ENCODE measurements at places on chromosomes 4 and X.
A peak's percentile ranks its signal among the peaks of the same experiment; 100 is the strongest.

DNA sequence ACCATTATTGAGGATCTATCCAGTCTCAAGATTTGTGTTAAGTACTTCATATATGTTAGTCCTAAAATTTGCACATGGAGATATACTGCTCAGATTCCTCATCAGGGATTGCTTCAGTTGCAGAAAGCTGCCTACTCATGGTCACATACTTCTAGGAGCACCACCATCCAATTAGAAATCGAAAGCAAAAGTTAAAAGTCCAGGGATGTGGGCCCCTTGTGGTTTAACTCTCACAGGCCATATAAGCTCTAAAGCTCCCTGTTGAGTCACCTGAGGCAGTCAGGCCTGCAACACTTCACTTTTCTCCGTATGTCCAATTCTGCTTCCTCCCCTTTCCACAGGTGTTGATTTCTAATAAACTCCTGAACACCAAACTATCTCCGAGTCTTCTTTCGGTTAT is 84.2 kb downstream of the CNOT6L start:
- DNase-seq = no peak

DNA sequence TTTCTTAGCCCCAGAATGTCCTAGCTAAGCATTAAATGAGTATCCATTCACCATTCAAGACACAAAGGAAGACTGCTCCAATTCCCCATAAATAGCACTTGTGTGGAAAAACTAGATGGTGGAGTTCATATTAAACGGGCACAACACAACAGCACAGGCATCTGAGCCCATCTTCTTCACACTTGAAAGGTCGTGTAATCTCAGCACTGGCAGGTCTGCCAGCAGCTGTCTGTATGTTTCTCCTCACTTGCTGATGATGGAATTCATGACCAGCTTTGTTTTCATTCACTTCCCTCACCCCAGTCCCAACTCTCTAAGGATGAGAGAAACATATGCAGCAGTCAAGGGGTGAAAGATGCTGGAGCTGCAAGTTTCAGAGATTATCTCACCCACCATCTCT is 148.7 kb downstream of the AFAP1 start:
- DNase-seq = no peak

DNA sequence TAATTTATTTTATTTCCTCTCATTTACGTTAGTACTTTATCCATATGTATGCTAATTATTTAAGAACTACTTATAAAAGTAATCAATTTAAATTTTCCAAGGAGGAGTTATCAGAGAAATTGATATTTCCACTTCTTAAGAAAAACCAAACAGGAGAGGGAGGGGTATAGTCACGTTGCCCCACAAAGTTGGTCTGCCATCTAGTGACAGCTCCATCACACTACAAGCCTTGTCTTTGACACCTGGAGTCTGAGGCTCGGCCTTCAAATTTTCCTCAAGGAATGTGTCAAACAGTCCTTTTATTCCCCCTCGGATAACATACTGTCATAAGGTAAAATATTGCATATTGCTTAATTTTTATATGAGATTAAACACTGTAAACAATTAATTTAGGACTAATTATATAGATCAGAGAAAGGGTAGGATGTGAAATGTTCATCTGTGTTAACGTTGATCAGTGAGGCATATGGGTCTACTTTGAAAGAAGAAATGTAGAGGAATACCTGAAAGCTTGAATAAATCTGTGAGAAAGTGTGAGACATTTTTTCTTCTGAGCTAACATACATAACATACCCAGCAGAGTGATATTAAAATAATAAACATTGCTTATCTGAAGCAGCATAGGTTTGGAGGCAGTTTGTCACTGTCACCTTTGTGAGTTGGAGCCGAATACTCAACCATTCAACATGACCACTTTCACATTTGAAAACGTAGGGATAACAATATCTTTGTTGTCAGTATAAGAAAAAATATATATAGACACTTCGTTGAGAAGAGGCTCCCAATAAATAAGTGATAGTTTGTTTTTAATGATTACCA is 114.4 kb downstream of the GLRA3 start:
- DNase-seq = no peak

- no peak for DNase-seq
Measured at GRCh38 chr4:140666889-140667614, 89.1 kb downstream of the TBC1D9 start.

DNA sequence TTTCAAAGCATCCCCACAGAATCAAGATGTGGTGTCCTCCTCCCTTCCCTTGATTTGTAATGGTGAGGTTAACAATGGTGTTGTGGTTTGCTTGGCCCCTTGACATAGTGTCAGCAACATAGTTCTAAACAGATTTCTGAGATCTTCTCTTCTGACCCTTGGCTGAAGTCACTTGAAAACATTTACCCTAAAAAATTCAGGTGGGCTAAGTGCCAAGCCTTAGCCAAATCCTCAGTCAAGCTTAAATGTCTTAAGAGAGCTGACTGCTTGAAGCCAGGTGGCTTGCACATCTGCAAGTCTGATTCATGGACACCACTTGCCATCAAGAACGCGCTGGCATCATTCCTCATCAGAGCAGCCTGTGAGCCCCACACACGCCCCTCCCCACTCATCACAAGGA is 173.2 kb downstream of the MGST2 start:
- DNase-seq = no peak

- DNase-seq = no peak
Measured at GRCh38 chr4:185192059-185192458, 11.7 kb downstream of the CFAP97 start.

GRCh38 chr4:33448948-33449347 is 2728.8 kb downstream of the PCDH7 start:
- DNase-seq = no peak

- DNase-seq = no peak
Measured at GRCh38 chrX:42087960-42088359, 164.6 kb upstream of the CASK start.

- DNase-seq = no peak
Measured at GRCh38 chr4:41963105-41963504, 18.5 kb upstream of the DCAF4L1 start.

DNA sequence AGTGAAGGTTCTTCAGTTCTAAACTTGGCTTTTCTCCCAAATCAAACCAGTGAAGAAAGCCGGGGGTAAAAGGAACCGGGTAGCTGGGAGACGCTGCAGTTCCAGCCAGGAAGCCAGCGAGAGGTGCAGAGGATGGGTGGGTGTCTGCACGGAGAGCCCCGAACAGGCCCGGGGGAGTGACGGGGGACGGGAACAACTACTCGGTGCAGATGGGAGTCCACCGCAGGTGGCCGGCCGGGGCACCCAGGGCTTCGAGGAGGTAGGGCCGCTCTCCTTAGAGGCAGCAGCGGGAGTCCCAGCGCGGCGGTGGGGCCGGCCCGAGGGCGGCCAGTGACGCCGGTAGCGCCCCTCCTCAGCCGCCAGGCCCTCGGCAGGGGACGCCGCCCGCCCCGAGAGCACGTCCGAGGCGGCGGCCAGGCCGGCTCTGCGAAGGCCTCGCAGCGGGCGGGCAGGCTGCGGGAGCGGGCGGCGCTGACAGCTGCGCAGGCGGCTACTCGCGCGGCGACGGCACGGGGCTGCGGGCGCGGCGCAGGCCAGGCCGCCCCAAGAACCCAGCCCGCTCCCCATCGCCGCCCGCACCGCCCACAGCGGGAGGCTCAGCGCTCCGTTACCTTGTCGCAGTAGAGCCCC is 449 bp downstream of the FBXL5 start:
- DNase-seq = peak; percentile 49

DNA sequence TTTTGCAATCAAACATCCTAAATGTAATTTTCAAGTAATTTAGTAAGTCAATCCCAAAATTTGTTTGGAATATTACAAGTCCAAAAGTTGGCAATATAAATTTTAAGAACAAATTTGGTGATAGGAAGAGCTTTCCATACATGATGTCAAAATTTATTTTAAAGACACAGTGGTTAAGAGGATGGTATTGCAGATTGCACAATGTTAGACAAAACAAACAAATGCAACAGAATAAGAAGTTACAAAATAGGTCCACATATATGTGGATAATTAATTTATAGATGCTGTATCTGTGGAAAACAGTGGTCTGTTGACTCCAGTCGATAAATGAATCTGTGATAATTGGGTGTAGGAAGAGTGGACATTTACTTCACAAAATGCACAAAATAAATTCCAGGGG is 358.5 kb downstream of the PCDH7 start:
- DNase-seq = no peak

DNA sequence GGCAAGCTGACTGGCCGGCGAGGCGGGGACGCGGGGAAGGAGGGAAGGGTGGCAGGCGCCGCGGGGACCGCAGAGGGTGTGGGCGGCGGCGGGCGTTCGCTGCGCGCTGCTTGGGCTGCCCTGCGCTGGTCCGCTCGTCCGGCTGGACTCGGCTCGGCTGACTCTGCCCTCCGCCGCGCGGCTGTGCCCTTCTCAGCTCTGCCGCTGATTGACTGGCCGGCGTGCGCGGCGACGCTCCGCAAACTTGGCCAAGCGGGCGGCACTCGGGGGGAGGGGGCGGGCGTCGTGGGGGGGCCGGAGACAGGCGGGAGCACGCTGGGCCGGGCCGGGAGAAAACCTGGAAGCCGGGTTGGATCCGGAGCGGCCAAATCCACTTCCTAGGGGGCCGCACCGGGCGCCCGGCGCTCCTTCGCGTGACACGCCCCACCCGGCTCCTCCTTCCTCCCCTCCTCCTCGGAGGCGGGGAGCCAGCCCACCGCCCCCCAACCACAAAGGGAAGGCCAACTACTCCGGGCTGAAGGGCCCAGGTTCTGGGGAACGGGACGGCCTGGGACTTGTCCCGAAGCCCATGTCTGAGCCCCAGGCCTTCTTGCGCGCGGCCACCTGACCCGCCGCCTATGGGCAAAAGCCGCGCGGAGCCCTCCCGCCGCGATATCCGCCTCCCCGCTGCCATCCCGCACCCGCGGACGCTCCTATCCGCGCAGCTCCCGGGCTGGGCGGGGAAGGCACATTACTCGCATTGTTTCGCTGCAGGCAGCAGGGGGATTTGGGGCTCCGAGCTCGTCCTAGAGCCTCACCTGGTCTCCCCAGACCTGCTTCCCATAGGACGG is at the start of gene GPC4:
Gene GPC4 (minus strand): TSS at position 214 of the 830 bp plus-strand sequence. CDS start 524 bp downstream, outside the sequence.
- peak; percentile 77 for DNase-seq

- no peak for DNase-seq
Measured at GRCh38 chr4:76729460-76729859, 168.5 kb downstream of the SOWAHB start.
